ENCODE measurements at places on chromosomes 13 and 19. TPM values are rescaled to one million over a fixed set of nuclear protein-coding genes. Genes with fewer than 3 reads are reported as not detected.

DNA sequence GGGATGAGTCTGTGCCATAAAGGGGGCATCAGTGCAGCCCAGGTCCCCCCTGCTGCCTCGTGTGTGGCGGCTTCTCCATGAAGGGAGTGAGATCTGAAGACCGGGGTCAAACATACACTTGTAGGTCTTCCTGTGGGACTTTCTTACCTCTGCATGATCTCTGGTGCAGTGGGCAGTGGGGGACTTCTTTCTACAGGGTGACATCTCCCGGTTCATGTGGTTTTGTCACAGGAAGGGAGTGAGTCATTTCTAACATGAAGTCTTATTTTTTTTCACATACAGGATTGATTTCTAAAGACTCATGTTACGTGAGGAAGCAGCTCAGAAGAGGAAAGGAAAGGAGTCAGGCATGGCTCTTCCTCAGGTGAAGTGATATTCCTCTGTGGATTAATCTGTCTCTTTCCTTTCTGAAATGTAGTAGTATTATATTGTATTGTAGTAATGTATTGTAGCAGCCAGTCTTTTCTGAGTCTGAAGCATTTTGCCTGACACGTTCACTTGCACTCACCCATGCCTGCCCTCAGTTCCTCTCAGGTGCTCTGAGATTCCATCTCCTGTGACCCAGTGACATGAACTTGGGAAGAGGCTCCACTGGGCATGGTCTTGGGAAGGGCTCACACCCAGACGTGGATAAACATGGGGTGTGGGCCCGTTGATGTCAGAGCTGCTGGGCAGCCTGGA lies 15.7 kb downstream of the ZNF808 start:
- H3K4me3 ChIP-seq = no peak overlapping the region
- H3K27me3 ChIP-seq = no peaks in the 10 kb centered on the region
- H3K4me1 ChIP-seq = no peaks in the 10 kb centered on the region

Gene PNMA8A
- not detected for total RNA-seq

DNA sequence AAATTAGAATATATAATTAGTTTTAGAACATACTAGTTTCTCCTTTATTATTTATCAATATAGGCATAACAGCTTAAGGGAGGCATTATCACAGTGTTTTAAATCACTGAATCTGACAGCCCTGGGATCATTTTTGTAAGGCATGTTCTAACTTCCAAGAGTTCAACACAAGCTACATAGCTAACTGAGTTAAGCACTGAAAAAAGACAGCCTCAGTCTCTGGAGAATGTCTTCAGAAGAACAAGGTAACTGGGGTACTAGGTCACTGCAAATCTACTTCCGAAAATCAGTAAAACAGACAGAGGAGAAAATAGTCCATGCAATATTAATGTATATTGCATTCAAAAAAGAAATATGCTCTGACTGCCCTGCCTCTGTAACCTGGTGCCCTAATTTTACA lies 502.1 kb downstream of the RFC3 start:
- H3K4me1 ChIP-seq = no peaks in the 10 kb centered on the region
- H3K27me3 ChIP-seq = no peaks in the 10 kb centered on the region
- no peaks in the 10 kb centered on the region for H3K36me3 ChIP-seq
- DNase-seq = no peak
- H3K4me3 ChIP-seq = no peak overlapping the region

DNA sequence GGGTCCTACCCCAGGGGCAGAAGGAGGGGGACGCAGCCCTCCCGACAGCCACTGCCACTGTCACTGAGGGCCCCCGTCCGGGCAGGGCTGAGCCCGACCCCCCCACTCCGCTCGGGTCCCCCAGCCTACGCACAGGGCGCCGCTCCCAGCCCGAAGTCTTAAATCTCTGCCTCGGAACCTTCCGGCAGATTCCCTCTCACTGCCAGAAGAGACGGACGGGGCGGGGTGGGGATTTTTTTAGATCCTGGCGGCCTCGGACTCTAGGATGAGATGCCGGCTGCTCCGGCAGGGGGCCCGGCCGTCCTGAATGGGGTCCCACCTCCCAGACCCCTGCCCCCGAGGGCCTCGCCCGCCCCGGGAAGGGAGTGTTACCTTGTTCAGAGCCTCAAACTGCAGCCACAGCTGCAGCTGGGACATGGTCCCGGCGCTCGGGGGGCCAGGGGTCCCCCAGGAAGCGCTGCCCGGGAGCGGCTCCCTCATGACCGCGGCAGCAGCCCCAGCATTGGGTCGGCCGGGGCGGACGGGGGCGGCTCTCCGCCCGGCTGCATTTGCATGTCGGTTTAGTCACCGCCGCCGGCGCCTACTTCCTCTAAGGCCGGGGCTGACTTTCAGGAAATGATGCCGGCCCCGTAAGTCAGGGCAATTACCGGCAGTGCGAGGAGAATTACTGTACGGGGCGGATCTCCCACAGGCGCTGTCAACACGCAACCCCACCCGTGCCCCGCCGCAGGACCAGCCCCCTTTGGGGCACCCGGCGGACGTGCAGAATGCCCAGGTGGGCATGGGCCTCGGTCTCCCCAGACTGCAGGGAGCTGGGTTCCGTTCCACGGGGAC lies 28.1 kb downstream of the GPX4 start:
- no peaks in the 10 kb centered on the region for H3K27me3 ChIP-seq
- peaks cover 5% of the 10 kb centered on the region for H3K36me3 ChIP-seq
- no peak overlapping the region for H3K27ac ChIP-seq
- no peak for DNase-seq
- no peak overlapping the region for H3K4me3 ChIP-seq
- H3K4me1 ChIP-seq = no peaks in the 10 kb centered on the region

GRCh38 chr13:26836626-26837025 lies 76.0 kb upstream of the GPR12 start:
- DNase-seq = no peak
- no peak overlapping the region for H3K4me3 ChIP-seq
- no peak overlapping the region for H3K27ac ChIP-seq
- peaks cover 78% of the 10 kb centered on the region for H3K27me3 ChIP-seq
- no peaks in the 10 kb centered on the region for H3K4me1 ChIP-seq

DNA sequence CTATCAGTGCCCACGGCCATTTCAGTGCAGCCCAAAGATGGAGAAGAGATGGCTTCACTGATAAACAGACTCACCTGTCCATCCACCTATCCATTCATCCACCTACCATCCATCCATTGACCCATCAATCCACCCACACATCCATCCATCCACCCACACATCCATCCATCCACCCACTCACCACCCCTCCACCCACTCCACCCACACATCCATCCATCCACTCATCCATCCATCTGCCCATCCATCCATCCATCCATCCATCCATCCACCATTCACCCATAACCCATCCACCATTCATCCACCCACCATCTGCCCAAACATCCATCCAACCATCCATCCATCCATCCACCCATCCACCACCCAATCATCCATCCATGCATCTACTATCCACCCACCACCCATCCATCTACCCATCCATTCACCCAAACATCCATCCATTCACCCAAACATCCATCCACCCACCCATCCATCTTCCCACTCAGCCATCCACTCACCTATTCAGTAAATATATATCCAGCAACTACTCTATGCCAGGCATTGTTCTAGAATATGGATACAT lies 31.6 kb upstream of the ZNRF4 start:
- peaks cover 64% of the 10 kb centered on the region for H3K27me3 ChIP-seq
- H3K27ac ChIP-seq = no peak overlapping the region
- DNase-seq = no peak

- peak; percentile 76 for DNase-seq
- H3K27me3 ChIP-seq = no peaks in the 10 kb centered on the region
- no peaks in the 10 kb centered on the region for H3K36me3 ChIP-seq
- H3K4me1 ChIP-seq = peaks cover 5% of the 10 kb centered on the region
- H3K27ac ChIP-seq = no peak overlapping the region
These were observed 17.2 kb downstream of the BLOC1S3 start for GRCh38 chr19:45195764-45196163.

Gene TNNT1
- 317 TPM for total RNA-seq

- H3K4me3 ChIP-seq = peak overlapping the region; percentile 28
- no peaks in the 10 kb centered on the region for H3K36me3 ChIP-seq
- peak; percentile 53 for DNase-seq
- H3K27me3 ChIP-seq = peaks cover 35% of the 10 kb centered on the region
- H3K4me1 ChIP-seq = peaks cover 10% of the 10 kb centered on the region
- no peak overlapping the region for H3K27ac ChIP-seq
These were observed 18.1 kb downstream of the CLEC4M start for GRCh38 chr19:7781157-7781556.

Gene OXGR1
- not detected for total RNA-seq

DNA sequence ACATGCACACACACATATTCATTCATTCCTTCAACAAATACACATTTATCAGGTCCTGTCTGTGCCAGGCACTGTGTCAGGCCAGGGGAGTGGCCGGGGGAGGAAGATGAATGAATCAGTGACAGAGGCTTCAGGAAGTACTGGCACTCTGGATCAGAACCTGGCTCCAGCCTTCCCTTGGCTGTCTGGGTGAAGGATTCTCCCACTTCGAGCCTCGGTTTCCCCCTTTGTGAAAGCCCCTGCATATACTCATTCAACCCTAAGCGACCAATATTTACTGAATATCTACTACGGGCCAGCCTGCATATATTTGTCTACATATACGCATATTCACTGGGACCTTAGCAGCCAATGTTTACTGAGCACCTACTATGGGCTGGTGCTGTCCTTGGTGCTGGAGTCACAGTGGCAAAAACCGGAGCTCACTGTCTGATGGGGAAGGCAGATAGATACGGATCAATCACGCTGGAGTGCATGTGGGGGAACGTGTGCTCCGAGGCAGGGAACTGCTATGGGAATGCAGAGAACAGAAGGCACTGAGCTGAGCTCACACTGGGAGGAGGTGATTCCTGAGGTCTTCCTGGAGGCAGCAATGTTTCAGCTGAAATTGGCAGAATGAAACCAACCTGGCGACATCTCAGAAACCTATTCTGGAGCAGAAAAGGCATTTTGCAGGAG lies 636 bp upstream of the ZNF579 start:
- peak overlapping the region; percentile 93 for H3K4me3 ChIP-seq
- peaks cover 10% of the 10 kb centered on the region for H3K4me1 ChIP-seq
- H3K27me3 ChIP-seq = no peaks in the 10 kb centered on the region
- H3K36me3 ChIP-seq = no peaks in the 10 kb centered on the region

Gene CLEC4M
- not detected for total RNA-seq

Gene ZIC2
- not detected for total RNA-seq

- no peaks in the 10 kb centered on the region for H3K4me1 ChIP-seq
- no peak overlapping the region for H3K27ac ChIP-seq
- no peaks in the 10 kb centered on the region for H3K27me3 ChIP-seq
- H3K36me3 ChIP-seq = no peaks in the 10 kb centered on the region
These were observed 19.7 kb downstream of the RFX1 start for GRCh38 chr19:13986348-13986904.

DNA sequence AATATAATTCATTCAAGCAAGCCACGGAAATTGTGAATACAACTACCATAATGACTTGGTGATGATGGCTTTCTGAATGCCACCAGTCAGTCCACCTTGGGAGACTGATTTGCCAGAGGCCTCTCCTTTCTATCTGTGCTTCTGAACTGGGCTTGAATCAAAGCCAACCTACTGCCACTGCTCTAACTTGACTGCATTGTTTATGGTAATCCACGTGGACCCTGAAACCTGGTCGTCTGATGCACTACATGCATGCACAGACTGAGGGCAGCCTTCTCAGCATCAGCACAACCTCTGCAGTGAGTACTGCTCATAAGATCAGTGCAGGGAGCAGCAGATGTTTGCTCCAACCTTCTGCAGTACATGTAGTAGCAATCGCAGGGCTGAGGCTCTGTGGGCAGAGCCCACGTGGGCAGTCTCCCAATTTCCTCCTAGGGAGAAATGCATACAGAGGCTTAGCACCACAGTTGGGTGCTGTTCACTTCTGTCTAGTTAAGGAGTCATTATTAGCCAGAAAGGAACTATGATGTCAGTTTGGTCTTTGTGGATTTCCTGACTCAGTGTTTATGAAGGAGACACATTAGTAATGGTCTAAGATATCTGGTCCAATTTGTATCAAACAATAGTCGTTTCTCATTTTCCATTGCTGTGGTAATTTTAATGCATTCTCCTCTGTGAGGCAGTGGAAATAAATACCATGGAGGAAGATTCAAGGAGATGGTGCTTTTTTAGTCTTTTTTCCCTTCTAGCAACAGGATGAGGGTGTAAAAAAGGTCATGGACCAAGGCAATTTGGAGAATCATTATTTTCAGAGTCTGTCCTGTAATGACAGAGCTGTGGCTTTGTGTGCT lies 82.5 kb downstream of the AKAP11 start:
- H3K4me1 ChIP-seq = peaks cover 5% of the 10 kb centered on the region
- no peak overlapping the region for H3K4me3 ChIP-seq
- no peaks in the 10 kb centered on the region for H3K27me3 ChIP-seq
- peak; percentile 43 for DNase-seq
- H3K36me3 ChIP-seq = no peaks in the 10 kb centered on the region
- H3K27ac ChIP-seq = no peak overlapping the region

DNA sequence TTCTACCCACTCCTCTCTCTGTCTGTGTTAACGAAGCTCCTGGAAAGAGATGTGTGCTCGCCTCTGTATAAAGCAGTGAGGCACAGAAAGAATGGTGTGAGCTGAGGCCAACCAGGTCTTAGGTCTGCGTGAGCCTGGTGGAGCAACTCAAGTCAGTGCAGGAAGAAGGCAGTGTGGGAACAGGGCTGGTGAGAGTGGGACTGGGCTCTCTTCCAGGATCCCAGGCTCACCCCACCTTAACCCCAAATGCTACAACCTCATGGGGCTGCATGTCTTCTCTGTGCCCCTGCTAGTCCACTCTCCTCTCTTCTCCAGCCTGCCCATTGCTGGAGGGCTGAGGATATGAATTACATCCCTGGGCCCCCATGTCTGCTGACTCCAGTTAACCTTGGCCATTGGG lies 127.4 kb downstream of the DCT start:
- no peaks in the 10 kb centered on the region for H3K27me3 ChIP-seq
- DNase-seq = no peak
- no peak overlapping the region for H3K27ac ChIP-seq

DNA sequence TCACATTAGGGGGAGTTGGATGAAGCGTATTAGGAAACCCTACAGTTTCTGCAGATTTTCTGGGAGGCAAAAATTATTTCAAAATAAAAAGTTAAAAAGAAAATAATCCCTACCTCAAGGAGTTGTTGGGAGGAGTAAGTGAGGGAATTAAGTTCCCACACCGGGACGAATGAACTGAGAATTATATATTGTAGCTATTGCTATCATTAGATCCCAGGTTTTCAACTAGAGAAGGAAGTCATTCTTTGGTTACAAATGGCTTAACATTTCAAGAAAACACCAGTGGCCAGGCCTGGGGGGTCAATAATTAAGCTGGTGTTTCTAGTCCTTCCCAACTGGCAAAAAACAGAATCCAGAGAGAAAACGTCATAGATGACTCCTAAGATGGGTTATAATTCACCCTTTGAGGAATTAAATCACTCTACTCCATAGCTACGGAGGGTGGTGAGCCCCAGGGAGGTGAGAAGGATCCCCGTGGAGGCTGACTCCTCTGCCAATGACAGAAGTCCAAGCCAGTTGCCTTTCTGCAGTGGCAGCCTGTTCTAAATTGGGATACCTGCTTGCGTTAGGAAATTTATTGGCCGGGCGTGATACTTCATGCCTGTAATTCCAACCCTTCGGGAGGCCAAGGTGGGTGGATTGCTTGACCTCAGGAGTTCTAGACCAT lies 1.2 kb upstream of the MYDGF start:
- no peak overlapping the region for H3K27ac ChIP-seq
- no peak overlapping the region for H3K4me3 ChIP-seq
- no peaks in the 10 kb centered on the region for H3K27me3 ChIP-seq

All from PC-3 (cell line).